PC-3 (cell line): ENCODE measurements at places on chromosomes 16 and 17.

DNA sequence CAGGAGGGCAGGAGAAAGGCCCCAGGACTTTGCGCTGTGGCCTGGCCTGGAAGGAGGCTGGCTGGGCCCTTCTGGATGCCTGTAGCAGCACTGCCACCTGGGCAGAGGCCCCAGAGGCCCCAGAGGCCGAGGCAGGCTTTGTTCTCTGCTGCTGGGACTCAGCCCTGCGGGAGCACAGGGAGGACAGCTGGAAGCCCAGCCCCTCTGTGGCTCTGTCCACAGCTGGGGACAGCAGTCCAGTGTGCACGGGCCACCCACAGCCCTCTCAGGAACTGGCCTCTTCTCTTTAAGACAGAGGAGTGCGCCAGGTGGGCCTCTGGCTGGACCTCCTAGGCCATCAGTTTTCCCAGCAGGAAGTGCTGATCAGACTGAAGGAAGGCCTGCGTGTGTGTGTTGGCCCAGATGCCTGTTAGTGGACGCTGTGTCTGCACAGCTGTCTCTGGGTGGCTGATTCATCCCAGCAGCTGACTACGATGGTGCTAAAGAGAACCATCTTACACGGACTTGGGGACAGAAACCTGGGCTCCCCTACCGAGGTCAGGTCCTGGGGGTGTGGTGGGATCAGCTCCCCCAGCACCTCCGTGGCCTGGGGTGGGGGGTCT is 26.9 kb upstream of the ZNF750 start:
- no peak for DNase-seq

DNA sequence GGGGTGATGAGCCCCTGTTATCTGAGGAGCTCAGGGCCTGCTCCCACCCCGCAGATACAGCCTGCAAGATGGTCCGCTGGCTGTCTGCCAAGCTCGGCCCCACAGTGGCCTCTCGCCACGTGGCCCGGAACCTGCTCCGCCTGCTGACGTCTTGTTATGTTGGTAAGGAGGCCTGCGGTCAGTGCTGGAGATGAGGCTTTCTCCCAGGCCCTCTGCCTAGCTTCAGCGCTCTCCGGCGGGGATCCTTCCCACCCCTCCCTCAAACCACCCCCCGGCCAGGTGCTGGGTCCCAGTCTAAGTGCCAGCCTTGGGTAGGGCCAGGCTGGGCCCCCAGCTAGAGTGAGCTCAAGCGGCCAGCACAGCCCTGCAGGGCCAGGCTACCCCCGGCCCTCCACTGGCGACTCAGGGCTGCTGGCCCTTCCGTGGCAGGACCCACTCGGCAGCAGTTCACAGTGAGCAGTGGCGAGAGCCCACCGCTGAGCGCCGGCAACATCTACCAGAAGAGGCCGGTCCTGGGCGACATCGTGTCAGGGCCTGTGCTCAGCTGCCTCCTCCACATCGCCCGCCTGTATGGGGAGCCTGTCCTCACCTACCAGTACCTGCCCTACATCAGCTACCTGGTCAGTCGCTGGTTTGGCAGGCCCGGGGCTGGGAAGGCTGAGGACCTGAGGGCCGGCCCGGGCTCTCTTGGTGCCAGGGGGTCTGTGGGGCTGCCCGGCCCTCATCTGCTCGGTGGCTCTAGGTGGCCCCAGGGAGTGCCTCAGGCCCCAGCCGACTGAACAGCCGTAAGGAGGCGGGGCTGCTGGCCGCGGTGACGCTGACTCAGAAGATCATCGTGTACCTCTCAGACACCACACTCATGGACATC is 6.1 kb downstream of the WDR81 start:
- DNase-seq = no peak

DNA sequence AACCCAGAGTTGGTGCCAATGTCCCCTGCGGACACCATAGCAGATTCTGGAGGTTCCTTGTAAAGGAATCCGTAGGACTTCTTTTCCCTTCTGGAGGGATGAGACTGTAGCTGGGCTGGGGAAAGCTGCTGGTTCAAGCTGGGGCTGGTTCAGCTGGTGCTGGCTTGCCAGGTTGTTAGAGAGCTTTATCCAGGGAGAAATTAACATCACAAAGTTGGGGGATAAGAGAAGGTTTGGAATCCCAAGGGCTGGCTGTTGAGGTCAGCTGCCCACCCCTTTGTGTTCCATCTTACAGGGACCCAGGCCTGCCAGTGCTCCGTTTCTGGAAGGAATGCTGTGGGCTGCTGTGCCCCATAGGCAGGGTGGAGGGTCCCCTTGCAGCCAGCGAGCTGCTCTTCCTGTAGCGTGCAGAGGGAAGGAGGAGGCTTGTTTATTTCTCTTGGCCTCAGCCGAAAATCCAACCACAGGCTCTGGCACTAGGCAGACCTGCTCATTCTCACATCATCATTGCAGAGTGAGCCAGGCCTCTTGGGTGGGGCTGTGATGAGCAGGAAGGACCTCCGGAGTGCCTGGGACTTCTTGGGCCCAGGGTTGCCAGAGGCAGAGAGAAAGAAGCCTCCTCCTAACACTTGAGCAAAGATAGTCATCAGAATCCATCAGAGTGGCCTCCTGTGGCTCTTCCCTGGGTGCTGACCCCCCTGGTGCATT is 251.1 kb downstream of the SEC14L1 start:
- DNase-seq = peak; percentile 88

GRCh38 chr16:79632289-79632688 is 31.8 kb upstream of the MAF start:
- no peak for DNase-seq

GRCh38 chr16:10938796-10939648 is 3.2 kb downstream of the DEXI start:
- no peak for DNase-seq

DNA sequence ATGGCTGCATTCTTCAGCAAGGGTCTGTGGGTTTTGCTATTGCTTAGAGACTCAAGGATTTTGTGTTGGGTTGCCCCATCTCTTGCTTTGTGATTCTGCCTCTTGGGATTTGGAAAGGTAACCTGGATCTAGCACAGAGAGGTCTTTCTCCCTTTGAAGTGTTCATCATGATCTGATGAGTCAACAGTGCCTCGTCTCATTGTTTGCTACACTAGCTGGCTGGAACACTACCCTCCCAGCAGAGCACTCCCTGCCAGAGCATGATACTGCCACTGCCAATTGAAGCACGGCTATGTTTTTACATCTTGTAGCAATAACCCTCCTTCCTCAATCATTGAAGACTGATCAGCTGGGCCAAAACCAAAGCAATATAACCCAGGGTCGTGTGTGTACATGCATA is 361.0 kb downstream of the CDH13 start:
- no peak for DNase-seq

DNA sequence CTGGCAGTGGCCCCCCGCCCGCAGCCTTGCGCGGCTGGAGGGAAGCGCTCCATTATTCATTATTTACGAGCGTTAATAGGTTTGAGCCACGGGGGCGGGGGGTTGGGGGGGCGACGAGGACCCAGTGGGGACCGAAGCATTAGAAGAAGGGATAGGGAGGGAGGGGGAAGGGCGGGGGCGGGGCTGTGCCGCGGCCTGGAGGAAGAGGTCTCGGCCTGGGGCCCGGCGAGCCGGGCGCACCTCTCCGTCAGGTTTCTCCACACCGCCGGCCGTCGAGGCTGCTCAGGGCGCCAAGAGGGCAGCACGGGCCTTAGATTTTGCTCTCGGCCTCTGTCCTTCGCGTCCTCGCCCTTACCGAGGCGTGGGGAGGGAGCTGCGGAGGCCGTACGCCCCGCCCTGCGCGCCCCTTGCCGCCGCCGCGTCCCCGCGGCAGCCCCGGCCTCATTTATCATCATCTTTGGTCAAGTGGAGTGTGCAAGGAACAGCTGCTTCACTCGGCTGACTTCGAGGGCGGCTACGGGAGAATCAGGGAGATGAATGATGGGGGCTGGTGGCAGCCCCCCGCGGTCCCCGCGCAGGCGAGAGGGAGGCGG is 54.2 kb downstream of the SREBF1 start:
- peak; percentile 16 for DNase-seq

GRCh38 chr16:84464116-84464515 is 40.3 kb downstream of the MEAK7 start:
- no peak for DNase-seq

GRCh38 chr17:57905875-57906455 is 49.2 kb downstream of the CUEDC1 start:
- DNase-seq = no peak

- no peak for DNase-seq
Measured at GRCh38 chr17:72423718-72424117, 302.9 kb downstream of the SOX9 start.

GRCh38 chr17:50047488-50048126 is 8.3 kb upstream of the ITGA3 start:
- peak; percentile 95 for DNase-seq

DNA sequence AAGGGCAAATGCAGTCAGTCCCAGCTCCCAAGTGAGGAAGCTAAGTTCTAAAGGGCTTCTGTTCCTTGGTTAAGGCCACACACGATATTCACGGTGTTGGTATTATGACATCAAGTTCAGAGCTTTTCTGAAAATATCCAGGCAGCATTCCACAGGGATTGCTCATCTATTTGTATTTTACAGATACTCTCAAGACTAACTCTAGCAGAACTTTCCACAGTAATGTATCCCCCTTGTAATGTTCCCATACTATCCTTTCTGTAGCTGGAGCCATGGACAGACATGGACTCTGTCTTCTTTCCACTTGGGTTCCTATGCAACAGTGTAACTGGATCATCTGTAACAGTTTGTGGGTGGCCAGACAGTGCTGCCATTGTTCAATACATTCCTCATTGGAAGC is 13.5 kb downstream of the SDR42E1 start:
- peak; percentile 79 for DNase-seq

DNA sequence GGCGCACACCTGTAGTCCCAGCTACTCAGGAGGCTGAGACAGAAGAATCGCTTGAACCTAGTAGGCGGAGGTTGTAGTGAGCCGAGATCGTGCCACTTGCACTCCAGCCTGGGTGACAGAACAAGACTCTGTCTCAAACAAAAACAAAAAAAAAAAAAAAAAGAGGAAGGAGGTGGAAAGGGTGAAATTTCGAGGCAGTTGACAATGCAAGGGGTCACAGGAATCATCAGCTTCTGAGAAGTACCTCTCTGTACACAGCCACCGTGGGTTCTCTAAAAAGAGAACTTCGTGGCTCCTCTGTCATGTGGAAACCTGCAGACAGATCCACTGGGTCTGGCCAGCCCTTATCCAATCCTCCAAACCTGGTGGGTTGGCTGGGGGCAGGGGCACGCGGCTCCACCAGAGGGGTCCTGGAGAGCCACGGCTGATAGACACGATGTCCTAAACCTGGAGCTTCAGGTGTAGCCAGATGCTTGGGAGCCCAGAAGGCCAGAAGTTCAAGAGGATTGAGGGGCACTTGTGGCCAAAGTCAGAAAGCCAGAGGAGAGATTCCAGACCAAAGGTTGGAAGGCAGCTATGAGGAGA is 540 bp upstream of the CD300LF start:
- DNase-seq = no peak

GRCh38 chr17:15381707-15382106 is 40.3 kb upstream of the TEKT3 start:
- peak; percentile 91 for DNase-seq

GRCh38 chr16:30185683-30186421 is 2.5 kb downstream of the CORO1A start:
- no peak for DNase-seq

- no peak for DNase-seq
Measured at GRCh38 chr16:11668623-11669379, 546 bp downstream of the SNN start.

GRCh38 chr17:46266656-46267544 is 28.0 kb upstream of the LRRC37A start:
- DNase-seq = peak; percentile 95

GRCh38 chr17:9549215-9549614 is 26.4 kb downstream of the STX8 start:
- DNase-seq = no peak

DNA sequence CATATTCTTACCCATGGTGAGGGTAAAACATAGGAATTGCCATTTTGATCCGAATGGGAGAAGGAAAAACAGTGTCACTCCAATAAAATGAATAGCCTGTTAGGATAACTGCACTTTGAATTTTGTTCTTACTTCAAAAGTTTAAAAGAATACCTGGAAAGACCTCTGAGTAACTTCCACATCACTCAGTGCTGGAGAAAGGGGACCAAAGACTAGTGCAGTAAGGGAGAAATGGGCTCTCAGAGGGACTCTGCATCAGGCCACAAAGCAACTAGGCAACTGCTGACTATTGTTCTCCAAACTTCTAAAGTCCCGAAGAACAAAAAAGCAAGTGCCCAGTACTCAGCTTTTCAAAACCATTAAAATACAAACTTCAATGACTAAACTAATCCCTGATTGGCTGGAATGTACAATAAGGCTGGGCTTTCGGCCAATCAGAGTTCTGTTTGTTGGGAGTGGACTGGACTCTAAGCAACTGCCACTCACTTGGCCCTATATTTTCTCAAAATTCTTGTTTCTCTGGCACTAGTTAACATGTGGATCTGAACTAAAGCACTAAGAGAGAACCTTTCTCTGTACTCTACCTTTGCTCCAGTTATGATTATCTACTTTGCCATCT is 6.2 kb downstream of the DNAJC7 start:
- DNase-seq = peak; percentile 23

DNA sequence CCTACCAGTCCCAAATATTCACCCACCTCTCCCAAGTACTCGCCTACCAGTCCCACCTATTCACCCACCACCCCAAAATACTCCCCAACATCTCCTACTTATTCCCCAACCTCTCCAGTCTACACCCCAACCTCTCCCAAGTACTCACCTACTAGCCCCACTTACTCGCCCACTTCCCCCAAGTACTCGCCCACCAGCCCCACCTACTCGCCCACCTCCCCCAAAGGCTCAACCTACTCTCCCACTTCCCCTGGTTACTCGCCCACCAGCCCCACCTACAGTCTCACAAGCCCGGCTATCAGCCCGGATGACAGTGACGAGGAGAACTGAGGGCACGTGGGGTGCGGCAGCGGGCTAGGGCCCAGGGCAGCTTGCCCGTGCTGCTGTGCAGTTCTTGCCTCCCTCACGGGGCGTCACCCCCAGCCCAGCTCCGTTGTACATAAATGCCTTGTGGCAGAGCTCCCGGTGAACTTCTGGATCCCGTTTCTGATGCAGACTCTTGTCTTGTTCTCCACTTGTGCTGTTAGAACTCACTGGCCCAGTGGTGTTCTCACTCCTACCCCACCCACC is 29.8 kb downstream of the POLR2A start:
- DNase-seq = no peak

GRCh38 chr16:239948-240277 is 5.3 kb downstream of the FAM234A start:
- DNase-seq = no peak

- DNase-seq = no peak
Measured at GRCh38 chr17:9057310-9057709, 36.0 kb downstream of the NTN1 start.

DNA sequence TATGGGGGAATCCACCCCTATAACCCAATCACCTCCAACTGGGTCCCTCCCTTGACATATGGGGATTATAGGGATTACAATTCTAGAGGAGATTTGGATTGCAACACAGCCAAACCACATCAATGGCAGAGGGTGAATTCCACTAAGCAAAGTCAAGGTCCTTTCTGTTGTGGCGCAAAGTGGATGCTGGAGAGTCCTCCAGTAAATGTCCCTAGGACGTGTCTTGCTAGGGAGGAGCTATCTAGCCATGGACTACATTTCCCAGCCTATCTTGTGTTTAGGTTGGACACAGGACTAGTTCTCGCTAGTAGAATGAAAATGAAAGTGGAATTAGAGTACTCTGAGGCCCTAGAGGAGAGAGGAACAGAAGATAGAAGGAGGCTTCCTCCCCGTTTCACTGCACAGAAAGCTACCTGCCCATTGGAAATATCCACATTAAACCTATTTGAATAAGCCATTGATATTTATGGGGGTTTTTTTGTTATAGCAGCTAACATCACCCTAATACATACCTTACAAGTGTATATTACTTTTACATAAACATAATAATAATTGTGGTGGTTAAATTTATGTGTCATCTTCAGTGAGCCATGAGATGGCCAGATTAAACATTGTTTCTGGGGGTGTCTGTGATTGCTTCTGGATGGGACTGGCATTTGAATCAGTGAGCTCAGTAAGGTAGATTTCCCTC is 56.7 kb upstream of the ERCC4 start:
- DNase-seq = no peak
